Hepatocyte (in vitro differentiated cells): ENCODE measurements at places on chromosomes 5 and 9.

DNA sequence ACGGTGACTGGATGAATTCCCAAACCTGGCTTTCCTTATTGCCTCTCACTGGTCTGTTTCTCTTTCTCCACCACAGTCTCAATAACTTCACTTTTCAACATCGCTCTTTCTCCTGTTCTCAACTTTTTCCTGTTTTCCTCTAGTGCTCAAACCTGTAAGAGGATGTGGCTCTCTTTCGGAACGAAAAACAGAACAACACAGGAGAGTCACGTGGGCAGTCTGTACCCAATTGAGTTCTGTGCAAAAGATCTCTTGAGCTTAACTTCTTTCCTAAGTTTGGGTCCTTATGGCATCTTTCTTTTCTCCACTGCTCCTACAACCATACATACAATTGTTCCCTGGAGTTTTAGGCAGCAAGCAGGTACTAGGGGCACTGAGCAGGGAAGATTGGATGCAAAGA lies 8.9 kb downstream of the HAVCR1 start:
- H3K4me1 ChIP-seq = peaks cover 13% of the 10 kb centered on the region
- no peaks in the 10 kb centered on the region for H3K27me3 ChIP-seq
- no peak overlapping the region for H3K4me3 ChIP-seq
- no peaks in the 10 kb centered on the region for H3K36me3 ChIP-seq
- DNase-seq = no peak

GRCh38 chr5:146877178-146877681 lies 1.3 kb downstream of the PPP2R2B start:
- no peak overlapping the region for H3K27ac ChIP-seq
- no peaks in the 10 kb centered on the region for H3K36me3 ChIP-seq
- H3K4me3 ChIP-seq = peak overlapping the region; percentile 67
- no peak for DNase-seq
- peaks cover 8% of the 10 kb centered on the region for H3K4me1 ChIP-seq

- H3K36me3 ChIP-seq = no peaks in the 10 kb centered on the region
- H3K27ac ChIP-seq = no peak overlapping the region
- H3K27me3 ChIP-seq = peaks cover 5% of the 10 kb centered on the region
- H3K4me1 ChIP-seq = no peaks in the 10 kb centered on the region
- H3K4me3 ChIP-seq = no peak overlapping the region
These were observed 412.1 kb upstream of the CLINT1 start for GRCh38 chr5:158270996-158271554.

GRCh38 chr5:109451146-109451545 lies 41.4 kb upstream of the PJA2 start:
- no peak overlapping the region for H3K4me3 ChIP-seq
- DNase-seq = no peak
- no peaks in the 10 kb centered on the region for H3K36me3 ChIP-seq
- H3K4me1 ChIP-seq = peaks cover 8% of the 10 kb centered on the region
- H3K27me3 ChIP-seq = no peaks in the 10 kb centered on the region
- no peak overlapping the region for H3K27ac ChIP-seq

DNA sequence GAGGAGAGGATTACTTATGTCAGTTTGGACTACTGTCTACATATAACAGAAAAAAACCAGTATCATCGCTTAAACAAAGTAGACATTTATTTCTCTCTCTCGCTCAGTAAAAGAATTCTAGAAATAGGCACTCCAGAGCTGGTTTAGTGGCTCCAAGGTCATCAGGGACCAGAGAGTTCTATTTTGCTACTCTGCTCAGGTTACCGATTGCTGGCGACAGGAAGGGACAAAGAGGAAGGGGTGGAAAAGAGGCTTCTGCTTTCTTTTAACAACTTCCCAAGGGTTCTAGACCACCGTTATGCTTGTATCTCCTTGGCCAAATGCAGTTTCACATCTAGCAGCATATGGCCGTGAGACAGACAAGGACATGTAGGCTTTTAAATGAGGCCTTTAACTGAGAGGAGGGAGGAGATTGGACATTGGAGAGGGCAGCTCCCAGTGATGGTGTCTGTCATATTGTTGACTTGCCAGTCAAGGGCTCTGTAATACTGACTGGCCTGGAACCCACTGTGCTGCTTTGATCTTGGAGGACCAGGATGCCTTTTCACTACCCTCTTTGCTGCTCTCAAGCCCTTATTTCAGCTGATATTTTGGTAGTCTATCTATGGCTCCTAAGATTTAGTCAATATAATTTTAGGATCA lies 15.6 kb upstream of the DCP2 start:
- no peak for DNase-seq
- H3K27me3 ChIP-seq = no peaks in the 10 kb centered on the region
- H3K36me3 ChIP-seq = no peaks in the 10 kb centered on the region
- H3K27ac ChIP-seq = no peak overlapping the region
